ENCODE measurements at places on chromosomes 11 and 22.

- peak; percentile 63 for DNase-seq
Measured at GRCh38 chr11:8768625-8769333, 86.2 kb downstream of the RPL27A start.

DNA sequence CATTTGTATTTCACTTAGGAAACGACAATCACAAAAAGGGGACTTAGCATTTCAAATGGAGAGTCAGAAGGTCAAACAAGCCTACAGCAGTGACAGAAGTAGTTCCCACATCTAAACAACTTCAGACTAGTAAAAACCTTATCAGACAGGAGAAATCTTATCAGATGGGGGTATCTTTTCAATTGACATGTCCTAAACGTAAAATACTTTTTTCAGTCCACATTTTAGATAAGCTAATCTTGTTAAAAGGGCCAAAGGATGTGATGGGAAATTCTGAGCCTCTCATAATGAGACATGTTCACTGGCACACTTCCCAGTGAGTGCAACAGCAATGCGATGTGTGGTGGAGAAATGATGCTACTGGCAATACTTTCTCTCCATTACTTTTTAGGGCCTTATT lies 2.4 kb downstream of the MAPK1 start:
- DNase-seq, result no peak

DNA sequence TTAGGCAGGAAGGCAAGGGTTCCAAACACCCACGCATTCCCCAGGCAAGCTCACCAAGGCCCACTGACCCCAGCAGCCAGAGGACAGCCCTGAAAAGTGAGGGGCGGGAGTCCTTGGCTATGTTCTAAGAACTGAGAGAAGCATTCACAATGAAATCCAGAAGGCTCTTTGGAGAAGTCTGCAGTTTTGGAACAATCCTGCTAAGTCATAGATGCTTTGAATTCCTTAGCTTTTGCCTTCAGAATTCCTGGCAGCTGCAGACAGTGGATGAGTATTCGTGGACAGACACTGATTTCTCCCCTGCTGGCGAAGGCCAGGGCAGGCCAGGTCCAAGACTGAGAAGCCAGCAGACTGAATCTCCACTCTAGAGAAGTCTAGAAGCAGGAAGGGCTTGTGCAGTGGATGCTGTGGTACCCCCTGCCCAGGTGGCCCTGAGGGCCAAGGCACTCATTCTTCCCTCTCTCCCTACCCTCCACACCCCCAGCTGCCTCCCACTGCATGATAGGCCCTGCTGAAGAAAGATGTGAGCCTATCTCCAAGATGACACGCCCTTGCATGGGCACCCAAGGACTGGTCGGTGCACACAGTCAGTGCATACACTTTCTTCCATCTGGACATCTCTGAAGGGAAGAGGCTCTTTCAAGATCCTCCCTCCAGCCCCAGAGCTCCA lies 133.2 kb upstream of the TEAD1 start:
- no peak for DNase-seq

DNA sequence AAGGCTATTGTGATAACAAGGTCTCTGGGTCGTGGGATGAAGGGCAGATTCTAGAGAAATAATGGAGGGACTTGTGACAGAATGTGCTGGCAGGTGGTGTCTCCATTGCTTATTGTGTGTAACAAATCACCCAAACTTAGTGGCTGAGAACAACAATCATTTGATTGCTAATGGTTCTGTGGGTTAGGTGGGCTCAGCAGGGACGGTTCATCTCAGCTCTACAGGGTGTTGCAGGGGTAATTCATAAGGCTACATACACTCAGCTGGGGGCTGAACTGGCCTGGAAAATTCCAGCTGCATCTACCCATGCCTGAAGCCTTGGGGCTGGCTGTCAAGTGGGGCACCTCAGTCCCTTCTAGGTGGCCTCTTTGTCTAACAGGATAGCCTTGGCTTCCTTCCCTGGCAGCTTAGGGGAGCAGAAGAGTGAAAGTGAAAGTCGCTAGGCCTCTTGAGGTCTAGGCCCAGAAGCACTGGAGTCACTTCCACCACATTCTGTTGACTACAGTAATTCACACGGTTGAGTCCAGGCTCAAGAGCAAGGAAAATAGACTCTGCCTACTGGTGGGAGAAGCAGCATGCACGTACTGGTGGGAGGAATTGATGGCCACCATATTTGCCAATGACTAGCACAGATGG lies 308.9 kb downstream of the MN1 start:
- no peak for DNase-seq

- DNase-seq, result peak; percentile 70
Measured at GRCh38 chr11:61075891-61076290, 26.4 kb upstream of the CD5 start.

- no peak for DNase-seq
Measured at GRCh38 chr22:27094633-27095308, 437.4 kb downstream of the MIAT start.

DNA sequence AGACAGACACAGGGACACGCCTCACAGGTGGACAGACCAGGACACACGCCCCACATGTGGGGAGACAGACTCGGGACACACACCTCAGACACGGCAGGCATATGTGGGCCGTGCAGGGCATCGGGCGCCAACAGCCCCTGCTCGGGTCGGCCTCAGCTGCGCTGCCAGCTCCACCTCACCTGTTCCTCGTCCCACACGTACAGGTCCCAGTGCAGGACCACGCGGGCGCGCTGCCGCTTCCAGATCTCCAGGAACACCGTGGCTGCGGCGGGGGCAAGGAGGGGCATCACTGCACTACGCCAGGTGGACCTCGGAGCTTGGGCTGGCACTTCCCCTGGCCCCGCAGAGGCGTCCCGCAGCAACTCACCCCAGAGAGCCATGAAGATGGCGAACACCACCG lies 12.4 kb downstream of the ANO9 start:
- DNase-seq, result no peak

- no peak for DNase-seq
Measured at GRCh38 chr22:21989049-21989448, 6.5 kb upstream of the TOP3B start.

DNA sequence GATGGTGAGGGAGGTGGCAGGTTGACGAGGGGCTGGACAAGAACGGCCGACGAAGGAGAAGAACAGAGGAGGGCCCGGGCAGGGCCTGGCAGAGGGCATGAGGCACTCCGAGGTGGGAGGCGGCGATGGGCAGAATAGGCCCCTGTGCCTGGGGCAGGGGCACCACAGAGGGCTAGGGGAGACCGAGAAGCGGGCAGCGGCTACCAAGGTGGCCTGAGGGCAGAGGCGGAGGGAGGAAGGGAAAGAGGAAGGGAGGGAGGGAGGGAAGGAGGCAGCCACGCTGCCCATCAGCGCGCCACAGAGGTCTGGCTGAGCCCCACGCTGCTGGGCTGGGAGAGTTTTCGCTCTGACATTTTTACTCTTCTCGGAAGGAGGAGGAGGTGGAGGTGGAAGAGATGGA lies 11.3 kb downstream of the LSP1 start:
- no peak for DNase-seq

DNA sequence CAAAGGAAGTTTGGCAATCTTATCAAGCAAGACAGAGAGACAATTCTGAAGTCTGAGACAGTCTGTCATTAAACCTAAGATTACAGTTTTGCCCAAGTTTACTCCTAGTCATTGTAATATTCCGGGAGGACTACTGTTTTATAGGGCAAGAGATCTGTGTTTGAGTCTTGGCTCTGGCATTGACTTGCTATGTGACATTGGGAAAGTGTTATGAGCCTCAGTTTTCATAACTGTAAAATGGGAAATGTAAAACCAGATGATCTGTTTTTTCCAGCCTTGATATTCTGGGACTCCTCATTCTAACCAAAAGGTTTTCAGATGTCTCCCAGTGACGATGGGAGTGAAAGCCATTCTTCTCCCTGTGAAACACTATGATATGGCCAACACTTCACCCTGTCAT lies 24.3 kb upstream of the SLCO2B1 start:
- no peak for DNase-seq

- DNase-seq, result no peak
Measured at GRCh38 chr22:28369854-28370253, 309.8 kb downstream of the TTC28 start.

- DNase-seq, result no peak
Measured at GRCh38 chr22:36206255-36206654, 4.6 kb upstream of the APOL4 start.

- no peak for DNase-seq
Measured at GRCh38 chr22:50605613-50606074, 5.1 kb downstream of the MAPK8IP2 start.

GRCh38 chr11:102836290-102836875 lies 7.0 kb downstream of the MMP3 start:
- DNase-seq, result no peak

DNA sequence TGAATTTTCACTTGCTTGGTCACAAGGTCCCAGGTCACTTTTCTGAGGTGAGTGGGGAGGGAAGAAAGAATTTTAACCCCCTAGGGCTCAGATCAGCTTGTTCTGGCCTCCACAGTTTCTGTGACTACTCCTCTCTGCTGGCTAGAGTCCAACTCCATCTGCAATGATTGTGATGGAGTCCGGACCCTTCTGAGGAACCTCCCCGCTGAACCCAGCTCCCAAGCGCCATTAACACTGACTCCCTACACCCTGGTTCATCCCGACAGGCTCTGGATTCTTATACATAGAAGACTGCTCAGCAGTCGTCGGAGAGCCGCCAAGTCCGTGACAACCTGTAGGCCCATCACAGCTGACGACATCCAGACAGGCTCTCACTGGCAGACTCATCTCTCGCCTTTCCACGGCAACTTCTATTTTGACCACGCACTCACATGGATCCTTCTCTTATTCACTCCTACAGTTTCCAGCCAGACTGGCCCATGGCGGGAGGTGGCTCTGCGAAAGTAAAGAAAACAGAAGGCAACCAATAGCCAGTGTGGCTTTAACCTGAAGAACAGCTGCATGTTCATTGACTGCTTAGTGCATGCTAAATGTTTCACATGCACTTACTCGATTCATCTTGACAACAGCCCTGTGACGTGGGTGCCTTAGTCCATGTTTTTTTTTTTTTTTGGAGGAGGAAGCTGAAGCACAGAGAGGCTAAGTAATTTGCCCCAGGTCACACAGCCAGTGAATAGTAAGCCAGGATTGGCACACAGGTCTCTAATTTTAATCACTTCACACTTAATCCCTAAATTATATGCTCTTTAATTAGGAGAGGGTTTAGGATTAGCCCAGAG lies 68.0 kb upstream of the PRDM11 start:
- no peak for DNase-seq

- no peak for DNase-seq
Measured at GRCh38 chr11:10747733-10748132, 3.3 kb upstream of the CTR9 start.

- DNase-seq, result no peak
Measured at GRCh38 chr11:67666303-67666645, 8.1 kb downstream of the ALDH3B2 start.

- DNase-seq, result no peak
Measured at GRCh38 chr22:37275622-37276021, 6.7 kb upstream of the CYTH4 start.

DNA sequence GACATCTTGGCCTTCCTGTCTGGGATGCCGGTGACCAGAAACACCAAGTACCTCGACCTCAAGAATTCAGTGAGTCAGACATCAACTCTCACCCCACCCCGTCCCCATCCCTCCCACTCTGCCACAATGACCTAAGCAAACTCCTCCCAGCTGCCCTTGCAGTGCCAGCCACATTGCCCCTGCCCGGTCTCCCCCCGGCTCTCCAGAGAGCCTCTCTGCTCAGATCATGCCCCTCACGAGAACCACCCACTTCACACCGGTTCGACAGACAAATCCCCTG lies 23.6 kb upstream of the MYRF start:
- no peak for DNase-seq

DNA sequence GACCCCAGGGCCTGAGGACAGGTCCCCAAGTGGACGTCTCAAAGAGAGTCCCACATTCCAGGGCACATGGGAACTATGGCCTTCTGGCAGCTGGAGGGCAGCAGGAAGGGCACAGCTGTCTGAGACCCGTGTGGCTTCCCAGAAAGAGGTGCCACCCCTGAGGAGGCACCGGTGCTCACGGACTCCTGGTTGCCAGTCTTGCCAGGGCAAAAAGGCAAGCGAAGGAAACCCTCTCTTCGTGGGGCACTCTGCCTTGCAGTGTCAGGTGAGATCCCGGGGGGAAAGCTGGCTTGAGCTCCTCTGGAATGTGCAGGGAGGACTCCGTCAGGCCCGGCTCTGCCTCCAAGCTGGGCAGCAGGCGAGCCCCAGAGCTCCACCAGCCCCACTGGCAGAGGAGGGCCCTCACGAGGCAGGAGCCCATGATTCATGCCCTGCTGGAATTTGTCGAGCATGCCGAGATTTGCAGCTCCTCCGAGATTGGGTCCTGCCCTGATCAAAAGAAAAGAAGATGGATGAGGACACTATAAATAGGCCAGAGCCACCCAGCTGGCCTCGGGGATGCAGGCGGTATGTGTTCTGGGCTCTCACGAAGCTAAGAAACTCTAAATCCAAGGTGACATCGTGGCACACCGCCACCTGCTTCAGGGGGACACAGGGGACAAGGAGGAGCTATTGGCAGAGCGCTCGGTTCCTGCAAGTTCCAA lies 9.9 kb upstream of the CELSR1 start:
- no peak for DNase-seq

DNA sequence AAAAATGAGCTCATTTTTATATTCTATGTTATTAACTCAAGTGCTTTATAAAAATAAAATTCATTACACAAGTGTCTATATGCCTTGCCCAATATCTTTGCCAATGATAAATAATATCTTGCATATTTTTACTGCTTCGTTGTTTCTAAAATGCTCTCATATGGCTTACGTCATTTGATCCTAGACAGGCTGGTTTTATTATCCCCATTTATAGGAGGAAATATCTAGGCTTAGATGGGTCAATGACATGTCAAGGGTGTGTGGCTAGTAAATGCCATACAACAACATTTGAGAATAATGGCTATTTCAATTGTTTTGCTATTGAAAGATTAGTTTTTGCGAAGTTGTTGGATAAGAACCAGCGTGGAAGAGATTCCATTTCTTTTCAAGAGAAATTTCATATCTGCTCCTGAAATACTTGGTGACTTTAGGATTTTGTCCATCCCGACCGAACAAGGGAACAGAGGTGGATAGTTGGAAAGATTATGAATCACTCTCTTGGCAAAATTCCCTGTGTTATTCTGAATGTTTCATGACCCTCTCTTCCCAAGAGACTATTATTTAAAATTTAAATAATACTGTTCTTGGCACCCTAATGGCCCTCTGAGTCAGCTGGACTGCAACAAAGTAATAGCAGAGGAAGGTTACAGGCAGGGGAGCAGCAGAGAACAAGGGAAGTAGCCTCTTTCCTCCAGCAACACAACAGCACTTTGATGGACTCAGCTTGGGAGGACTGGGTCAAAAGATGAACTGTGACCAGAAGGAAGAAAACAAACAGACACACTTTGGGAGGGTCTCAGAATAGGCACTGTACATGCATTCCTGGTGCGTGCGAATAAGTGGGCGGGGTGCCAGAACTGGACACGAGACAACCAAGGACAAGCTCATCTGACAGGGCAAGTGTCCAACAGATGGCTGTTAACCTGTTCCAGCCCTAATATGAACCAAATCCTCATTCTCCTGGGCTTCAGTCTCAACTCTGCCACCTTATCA lies 94.5 kb downstream of the ME3 start:
- DNase-seq, result no peak
